ENCODE measurements at places on chromosomes 16 and 17.
A peak's percentile ranks its signal among the peaks of the same experiment; 100 is the strongest.

DNA sequence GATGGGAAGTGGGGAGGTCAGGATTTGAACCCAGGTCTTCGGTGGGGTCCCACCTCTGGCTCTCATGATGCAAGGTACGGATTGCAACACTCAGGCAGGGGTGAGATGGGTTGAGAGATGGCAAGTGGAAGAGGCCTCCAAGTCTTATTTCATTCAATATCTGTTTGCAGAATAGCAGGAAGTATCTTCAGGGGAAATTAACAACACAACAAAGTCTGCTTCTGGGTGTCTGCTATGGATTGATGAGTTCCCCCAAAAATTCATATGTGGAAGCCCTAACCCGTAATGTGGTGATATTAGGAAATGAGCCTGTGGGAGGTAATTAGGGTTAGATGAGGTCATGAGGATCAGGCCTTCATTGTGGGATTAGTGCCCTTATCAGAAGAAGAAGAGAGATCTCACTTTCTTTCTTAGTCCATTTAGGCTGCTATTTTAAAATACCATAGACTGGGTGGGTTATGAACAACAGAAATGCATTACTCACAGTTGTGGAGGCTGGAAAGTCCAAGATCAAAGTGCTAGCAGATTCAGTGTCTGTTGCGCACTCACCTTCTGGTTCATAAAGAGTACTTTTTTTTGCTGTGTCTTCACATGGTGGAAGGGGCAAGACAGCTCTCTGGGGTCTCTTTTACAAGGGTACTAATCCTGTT, 4.4 kb upstream of the CD300H start:
- DNase-seq = no peak

DNA sequence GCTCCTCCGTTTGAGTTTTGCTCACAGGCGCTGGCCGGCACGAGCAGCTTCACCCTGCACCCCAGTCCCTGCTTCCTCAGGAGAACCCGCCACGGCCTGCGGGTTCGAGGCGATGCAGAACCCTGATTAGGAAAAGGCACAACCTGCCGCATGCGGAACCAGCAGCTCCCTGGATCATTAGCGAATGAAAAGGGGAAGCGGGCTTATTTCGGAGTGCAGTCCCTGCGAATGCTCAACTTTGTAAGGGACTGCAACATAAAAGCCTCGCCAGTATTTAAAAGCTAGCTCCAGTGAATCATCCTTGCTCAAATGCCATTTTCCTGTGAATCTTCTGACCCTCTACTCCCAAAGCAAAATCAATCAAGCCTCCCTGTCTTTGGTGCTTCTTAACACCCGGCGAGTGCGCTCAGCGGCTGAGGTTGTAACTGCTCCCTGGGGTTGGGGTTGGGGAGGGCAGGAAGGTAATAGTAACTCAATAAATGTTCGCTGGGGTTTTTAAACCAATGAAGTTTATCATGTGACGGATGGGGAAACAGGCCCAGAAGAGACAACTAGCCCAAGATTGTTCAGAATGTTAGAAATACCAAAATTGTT, 678 bp upstream of the AKAP10 start:
- no peak for DNase-seq

DNA sequence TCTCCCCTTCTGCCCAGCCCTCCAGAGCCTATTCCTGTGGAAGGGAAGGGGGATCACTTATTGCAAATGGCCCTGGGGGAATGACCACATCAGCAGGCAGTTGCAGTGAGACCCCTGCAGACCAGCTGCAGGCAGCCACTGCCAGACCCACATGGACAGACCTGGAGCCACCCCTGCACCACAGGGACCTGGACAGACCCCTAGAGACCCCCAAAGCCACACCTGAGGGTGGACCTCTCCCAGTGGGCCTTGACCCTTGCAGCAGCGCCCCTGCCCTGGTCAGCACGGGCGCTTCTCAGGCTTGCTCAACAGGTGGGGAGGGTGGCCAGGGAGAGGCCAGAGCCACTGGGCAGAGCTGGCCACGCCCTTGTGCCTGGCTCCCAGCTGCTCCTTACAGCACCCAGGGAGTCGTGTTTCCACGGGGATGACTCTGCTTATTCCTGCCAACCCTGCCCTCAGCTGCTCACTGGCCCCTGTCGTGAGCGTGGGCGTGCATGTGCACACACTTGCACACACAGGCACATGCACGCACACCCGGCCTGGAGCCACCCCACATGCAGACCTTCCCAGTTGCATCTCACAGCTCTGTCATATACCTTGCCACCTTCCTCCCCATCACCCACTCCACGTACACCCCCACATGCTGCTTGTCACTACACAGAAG, 1.3 kb upstream of the SCN4A start:
- no peak for DNase-seq

- DNase-seq = no peak
Observed at GRCh38 chr16:67801883-67802282, 4.5 kb downstream of the RANBP10 start.

DNA sequence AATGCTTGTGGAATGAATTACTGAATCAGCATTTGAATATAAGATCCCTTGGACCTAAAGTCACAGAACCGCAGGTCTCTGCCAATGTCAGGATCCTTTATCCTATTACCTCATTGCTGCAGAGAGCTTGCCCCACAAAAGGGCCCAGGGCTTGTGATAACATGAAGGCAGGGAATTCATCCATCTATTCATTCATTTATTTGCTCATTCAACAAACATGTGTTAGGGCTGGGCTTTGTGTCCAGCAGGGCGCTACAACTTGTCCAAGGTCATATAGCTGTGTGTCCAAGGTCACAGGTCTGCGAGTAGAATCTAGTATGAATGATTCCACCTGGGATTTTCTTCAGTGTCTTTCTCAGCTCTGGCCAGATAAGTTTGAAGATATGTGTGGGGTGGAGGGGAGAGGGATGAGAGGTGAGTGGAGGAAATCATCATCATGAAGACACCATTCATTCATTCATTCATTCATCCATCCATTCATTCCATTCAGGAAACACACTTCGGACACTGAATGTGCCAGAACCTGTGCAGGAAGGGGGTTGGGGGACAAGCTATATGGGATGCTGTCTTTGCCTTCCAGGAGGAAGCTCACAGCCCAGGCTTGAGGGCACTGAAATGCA, 1.3 kb upstream of the UNC45B start:
- DNase-seq = no peak

DNA sequence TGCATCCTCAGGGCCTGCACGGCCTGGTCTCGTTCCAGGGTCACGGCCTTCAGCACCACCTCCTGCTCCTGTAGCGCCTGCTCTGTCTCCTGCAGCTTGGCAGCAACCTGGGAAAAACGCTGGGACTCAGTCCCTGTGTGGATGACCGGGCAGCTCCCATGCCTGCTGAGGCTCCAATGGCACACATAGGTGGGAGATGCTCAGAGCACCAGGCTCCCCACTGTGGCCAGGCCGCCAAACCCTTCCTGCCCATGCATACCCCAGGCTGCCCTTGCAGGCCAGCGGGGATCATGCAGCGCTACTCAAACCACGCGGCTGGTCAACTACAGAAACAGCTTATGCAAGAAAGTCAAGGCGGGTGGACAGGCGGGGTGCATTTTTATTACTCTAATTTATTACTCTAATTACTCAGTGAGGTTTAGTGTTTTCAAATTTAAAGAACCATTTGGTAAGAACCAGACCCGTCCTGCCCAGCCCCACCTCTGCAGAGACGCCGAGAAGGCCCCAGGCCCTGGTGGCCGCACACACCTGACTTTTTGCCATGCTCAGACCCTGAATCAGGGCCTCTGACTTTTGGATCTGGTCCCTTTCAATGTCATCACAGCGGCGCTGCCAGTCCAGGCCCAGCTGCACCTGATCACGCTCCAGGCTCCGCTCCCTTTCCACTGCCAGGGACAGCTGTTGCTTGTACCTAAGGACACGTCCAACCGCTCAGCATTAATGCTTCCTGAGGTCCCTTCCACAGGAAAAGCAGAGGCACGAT, 34.0 kb downstream of the CCDC57 start:
- no peak for DNase-seq

- DNase-seq = no peak
Observed at GRCh38 chr16:69542974-69543373, 22.8 kb upstream of the NFAT5 start.

DNA sequence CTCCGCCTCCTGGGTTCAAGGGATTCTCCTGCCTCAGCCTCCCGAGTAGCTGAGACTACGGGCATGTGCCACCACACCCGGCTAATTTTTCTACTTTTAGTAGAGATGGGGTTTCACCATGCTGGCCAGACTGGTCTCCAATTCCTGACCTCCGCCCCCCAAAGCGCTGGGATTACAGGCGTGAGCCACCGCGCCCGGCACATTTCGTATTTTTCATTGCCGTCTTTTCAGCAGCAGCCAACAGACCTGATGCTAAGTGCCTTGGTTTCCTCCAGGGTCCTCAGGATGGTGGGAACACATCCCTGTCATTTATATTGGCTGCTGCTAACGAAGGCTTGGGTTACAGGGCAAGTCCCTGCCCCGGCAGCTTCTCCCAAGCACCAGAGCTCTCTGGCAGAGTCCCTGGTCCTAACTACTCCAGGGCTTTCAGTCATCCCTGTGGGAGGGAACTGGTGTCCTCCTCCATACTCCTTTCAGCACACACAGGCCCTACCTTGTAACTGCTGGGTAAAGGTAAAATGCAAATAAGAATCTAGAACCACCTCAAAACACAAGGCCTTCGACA, 1.5 kb upstream of the RNF157 start:
- peak; percentile 29 for DNase-seq

DNA sequence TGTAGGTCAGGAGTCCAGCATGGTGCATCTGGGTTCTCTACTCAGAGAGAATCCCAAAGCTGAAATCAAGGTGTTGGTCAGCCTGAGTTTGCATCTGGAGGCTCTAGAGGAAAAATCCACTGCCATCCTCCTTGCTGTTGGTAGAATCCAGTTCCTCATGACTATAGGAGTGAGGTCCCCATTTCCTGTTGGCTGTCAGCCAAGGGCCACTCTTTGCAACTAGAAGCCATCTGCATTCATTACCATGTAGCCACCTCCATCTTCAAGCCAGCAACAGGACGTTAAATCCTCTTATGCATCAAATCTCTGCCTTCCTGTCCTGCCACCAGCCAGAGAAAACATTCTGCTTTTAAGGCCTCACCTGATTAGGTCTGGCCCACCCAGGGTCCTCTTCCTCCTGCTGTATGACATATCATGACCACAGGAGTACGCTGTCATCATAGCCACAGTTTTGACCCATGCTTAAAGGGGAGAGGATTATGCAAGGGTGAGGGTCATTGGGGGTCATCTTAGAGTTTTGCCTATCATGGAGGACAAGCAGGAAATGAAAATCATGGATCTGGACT, 40.5 kb downstream of the DNAH9 start:
- no peak for DNase-seq

DNA sequence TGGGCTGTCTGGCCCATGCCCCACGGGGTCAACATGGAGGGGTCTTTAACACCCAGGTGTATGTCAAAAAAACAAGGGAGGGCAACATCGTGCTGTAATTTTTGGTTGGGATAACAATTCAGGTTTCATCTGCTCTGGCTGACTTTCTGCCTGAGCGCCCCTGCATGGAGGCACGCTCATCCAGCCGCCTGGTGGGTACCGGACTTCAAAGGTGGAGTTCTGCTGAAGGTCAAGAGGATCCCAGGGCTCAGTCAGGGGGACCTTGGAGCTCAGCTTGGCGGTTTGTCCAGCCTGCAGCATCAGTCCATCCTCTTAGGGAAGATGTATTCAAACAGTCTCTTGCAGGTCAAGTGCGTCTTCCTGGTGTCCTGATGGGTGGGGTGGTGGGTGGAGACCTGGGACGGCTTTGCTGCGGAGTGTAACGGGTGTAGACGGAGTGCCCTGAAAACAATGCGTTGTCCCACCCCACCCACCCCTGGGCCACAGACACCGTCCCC, 5.4 kb upstream of the SGF29 start:
- DNase-seq = no peak
